Activated CD8-positive, alpha-beta memory T cell treated with anti-CD3 and anti-CD28 coated beads, Interleukin-2, amount 10 ng/mL, durations not matched to agents 7 days and 5 days (primary cell): ENCODE measurements at places on chromosomes 16 and 17. TPM values are rescaled to one million over a fixed set of nuclear protein-coding genes. Genes with fewer than 3 reads are reported as not detected.

KRTAP9-2 gene
- total RNA-seq: not detected

HOXB2 gene
- 17.5 TPM for total RNA-seq

KCNG4 gene
- not detected for total RNA-seq

TMEM11 gene
- 29.3 TPM for total RNA-seq

EVPL gene
- 0.03 TPM for total RNA-seq

AOC3 gene
- total RNA-seq: 1.5 TPM

AANAT gene
- total RNA-seq: not detected

- no peak for DNase-seq
These were observed 594.3 kb downstream of the MAF start for GRCh38 chr16:79006206-79006605.

GRCh38 chr17:36182176-36183000 is 6.0 kb upstream of the TBC1D3B start:
- DNase-seq: no peak

GRCh38 chr17:75832164-75832651 is 12.0 kb downstream of the UNC13D start:
- DNase-seq: peak; percentile 89
